ENCODE measurements at places on chromosomes 12 and 14.

DNA sequence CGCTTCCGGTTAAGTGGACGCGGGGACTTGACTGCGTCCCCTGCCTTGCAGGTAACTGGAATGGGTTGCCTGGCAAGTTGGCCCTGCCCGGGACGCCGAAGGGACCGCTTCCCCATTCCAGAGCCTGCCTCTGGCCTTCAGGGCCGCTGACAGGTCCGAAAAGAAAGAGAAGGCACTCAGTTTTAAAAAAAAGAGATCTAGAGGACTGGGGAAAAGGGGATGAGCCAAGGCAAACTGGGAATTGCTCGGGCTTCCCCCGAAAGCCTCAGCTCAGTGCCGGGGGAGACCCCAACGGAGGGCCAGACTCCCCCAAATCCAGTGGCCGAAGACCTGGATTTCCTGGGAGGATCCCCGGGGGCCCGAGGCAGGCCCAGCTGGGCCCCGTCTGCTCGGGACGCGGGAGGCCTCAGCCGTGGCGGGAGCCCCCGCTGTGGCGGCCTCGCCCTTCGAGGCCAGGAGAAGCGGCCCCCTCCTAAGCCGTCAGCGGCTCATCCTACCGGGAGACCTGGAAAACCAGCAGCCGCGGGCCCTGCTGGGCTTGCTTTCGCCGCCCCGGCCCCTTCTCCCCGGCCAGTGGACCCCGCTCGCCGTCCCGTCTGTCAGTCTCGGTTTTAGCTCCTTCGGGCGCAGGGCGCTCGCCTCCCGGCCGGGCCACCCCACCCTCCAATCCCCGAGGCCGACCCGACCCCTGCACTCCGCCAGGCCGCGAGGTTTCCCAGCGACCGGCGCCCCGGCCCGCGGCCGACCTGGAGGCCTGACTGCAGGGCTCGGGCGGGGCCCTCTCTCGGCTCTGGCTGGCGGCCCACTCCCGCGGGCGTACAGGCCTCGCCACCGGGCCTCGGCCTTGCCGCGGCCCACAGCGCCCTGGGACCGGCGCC, 12.5 kb downstream of the OTX2 start:
- no peak for DNase-seq

GRCh38 chr14:100165376-100165775, 5.9 kb upstream of the DEGS2 start:
- no peak for DNase-seq

- no peak for DNase-seq
These were observed 4.4 kb downstream of the KRT76 start for GRCh38 chr12:52772772-52773171.

DNA sequence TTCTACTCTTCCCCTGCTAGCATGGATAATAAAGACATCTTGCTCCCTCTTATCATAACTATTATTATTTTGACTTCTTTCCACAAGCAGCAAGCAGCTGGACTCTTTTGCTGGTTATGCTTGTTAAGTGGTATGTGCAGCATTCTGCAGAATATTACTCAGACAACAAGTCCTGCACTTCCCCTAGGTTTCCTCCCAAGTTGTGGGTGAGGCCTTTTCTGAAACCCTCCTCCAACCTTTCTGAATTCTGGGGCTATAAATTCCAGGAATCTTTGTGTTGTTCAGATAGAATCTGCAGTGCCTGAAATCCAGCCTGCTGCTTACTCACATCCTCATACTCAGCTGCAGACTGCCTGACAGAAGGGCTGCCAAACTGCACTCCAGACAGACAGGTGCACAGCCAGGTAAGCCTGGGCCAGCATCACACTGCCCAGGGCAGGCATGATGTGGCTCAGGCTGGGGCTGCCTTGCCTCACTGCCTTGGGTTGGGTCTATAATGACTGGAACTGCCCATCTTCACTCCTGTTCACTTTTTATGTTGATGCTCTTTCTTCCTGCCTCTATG, 6.2 kb upstream of the DHRS2 start:
- no peak for DNase-seq

DNA sequence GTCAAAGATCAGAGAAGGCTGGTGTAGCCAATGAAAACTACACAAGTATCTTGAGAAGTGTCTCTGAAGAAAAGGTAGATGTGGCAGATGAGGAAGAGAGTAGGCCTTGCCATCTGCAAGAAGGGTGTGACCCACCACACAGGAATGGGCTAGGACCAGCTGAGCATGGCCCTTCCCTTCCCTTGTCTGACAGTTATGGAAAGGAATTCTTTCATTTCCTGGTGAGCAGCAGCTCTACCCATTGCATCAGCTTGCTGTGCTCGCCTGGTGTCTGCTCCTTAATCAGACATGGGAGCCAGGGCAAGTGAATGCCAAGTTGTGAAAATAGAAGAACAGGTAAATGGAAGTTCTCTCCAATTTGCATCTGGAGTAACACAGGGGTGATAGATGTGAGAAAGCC, 145.2 kb upstream of the KRR1 start:
- no peak for DNase-seq
